ENCODE measurements at places on chromosomes 7 and 10.

GRCh38 chr10:86742230-86742629 is 14.2 kb upstream of the BMPR1A start:
- no peak for DNase-seq

GRCh38 chr10:30645340-30645827 is 15.8 kb upstream of the LYZL2 start:
- DNase-seq: peak; percentile 46

- DNase-seq: peak; percentile 14
Observed at GRCh38 chr7:141715794-141716689, 7.9 kb downstream of the WEE2 start.

GRCh38 chr10:48496831-48497779 is 107.8 kb downstream of the ARHGAP22 start:
- DNase-seq: peak; percentile 61

- peak; percentile 73 for DNase-seq
Observed at GRCh38 chr7:129609666-129610065, 1.9 kb upstream of the NRF1 start.

DNA sequence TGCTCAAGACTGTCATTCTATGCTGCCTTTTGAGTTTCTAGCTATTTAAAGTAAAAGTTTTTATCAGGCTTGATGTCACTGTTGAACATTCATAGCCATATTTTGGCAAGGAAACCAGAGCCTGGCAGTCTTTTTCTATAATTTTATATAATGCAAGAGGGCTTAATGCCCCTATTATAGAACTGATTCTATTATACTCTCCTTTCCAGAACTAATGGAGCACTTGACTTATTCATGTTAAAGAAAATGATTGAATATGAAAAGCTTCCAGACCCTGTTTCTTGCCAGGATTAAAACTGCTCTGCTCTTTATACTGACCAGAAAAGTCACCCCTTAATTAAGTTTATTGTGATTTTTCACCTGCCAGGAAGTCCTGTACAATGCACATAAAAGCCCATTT is 337.6 kb upstream of the CHRM2 start:
- DNase-seq: no peak

GRCh38 chr7:84582747-84583146 is 388.2 kb upstream of the SEMA3A start:
- no peak for DNase-seq

DNA sequence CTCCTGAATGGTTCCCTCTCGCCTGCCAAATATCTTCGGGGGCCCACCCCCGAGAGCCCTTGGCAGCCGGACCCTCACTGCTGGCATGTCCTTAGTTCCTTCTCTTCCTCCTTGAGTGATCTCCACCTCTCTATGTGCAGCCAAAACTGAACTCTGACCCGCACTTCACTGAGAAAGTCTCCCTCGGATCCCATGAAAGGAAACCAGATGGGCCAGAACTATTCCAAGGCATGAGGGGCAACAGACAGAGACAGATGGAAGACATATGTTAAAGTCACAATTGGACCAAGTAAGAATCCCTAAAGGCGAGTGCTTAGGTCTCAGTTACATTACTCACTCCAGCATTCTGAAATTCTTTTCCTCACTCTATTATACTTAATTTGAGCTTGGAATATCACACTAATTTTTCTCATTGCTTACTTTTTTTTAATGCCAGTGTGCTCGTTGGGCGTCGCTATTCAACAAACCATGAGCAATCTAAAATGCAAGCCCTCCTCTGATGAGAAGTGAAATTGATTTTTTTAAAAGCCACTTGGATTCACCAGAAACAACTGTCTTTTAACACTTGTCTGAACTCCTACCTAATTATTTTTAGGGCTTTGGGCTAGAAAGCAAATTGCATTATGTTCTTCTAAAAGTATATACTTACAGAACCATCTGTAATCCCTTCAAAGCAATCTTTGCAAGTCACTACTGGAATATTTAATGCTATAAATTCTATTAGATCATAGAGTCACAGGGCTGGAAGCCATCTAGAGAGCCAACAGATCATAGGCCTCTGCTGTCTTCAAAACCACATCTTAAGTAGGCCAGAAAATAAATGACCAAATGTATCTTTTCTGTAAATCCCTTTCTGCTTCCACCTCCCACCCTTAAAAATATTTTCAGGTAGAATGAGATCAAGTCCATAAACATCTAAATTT is 43.3 kb upstream of the EZH2 start:
- DNase-seq: no peak

DNA sequence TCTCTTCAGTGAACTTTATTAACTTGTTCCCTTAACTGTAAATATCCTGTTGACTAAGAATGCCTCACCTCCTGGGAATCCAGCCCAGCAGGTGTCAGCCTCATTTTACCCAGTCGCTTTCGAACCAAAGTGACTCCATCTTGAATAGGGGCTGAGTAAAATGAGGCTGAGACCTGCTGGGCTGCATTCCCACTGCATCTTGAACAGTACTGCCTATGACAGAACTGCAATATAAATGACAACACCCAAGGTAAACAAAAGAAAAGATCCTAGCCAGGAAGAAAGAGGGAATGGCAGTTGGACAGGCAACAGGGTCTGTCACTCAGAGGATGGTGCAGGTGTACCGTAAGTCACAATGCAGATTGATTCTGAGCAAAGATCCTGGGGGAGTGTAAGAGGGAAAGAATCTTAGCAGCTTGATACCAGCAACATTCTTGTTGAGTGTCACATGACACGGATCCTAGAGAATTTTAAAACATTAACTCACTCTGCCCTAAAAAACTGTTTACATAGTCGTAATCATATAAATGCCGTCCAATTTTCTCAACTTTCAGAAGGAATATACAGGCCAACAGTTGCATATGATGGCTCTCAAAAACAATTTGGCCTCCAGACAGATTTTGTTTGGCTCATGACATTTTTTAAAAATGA is 4.4 kb upstream of the FAM107B start:
- DNase-seq: no peak

DNA sequence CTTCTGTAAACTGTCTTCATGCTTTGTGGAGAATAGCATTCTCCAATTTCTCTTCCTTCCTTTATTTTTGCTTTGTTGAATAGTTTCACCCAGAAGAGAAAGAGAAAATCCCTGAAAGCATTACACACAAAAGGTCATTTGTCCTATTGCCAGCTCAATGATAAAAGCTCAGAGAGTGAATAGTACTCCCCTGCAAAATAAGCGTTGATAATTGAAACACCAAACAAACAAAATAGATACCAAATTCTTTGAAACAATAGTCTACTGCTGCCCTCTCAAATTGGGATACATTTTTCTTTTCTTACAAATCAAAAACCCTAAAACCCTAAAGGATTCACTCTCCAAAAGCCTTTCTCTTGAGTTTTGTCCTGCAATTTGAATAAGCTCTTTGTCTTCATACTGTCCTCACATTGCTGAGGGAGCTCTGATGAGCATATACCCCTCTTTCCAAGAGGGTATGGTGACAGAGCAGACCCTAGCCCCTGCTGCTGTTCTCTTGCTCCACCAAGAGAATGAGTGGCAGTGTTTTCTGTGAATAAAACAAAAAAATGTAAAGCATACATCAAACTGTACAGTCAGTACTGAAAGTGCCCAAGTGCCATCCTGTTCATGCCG is 134.4 kb downstream of the CSTF2T start:
- no peak for DNase-seq

DNA sequence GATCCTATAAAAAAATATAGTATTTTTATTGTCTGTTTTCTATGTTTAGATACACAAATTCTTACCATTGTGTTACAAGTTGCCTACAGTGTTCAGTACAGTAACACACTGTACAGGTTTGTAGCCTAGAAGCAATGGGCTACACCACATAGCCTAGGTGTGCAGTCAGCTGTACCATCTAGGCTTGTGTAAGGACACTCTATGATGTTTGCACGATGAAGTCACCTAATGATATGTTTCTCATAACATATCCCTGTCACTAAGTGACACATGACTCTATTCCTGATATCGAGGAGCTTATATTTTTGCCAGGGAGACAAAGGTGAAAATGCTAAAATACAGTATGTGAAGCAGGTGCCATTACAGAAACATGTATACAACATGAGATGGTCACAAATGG is 18.6 kb downstream of the ZNF25 start:
- no peak for DNase-seq

GRCh38 chr10:6200734-6201515 is 1.8 kb upstream of the PFKFB3 start:
- peak; percentile 46 for DNase-seq

GRCh38 chr7:33716581-33717477 is 188.5 kb upstream of the BMPER start:
- peak; percentile 79 for DNase-seq

GRCh38 chr7:22864301-22864700 is 41.7 kb upstream of the TOMM7 start:
- no peak for DNase-seq

DNA sequence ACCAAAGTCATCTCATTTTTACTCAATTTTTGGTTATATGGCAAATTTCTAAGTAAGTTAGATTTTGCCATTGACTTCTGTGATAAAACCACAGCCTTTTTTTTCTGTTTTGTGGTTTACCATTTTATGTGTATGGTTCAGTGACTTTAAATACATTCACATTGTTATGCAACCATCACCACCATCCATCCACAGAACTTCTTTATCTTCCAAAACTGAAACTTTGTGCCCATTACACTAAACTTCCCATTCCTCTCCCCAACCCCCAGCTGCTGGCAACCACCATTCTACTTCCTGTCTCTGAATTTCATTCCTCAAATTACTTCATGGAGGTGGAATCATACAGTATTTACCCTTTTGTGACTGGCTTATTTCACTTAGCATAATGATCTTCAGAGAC is 280.4 kb upstream of the TCERG1L start:
- no peak for DNase-seq

Measured in myocyte (in vitro differentiated cells).